Adrenal gland (tissue), 19 donors: ENCODE measurements at places on chromosomes 5 and 9. TPM values are rescaled to one million over a fixed set of nuclear protein-coding genes. Genes with fewer than 3 reads are reported as not detected.

DNA sequence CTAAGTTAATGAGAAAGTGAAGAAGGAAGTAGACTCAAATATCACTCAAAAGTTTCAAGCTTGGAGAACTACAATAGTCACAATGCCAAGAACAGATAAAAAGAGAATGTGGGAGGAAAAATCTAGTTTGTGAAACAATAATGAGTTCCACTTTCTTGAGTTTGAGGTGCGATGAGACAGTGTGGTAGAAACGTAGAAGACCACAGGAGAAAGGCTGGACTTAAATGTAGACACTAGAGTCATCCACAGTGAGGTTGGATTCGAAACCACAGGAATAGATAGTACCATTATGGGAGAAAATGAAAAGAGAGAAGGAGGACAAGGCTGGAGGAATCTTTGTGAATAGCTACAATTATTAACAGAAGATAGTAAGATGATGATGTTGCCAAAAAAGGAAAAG is 141.1 kb upstream of the LRRTM2 start:
- no peaks in the 10 kb centered on the region for H3K36me3 ChIP-seq
- H3K27ac ChIP-seq, result no peak overlapping the region
- no peak for DNase-seq
- H3K27me3 ChIP-seq, result no peaks in the 10 kb centered on the region
- peaks cover 12% of the 10 kb centered on the region for H3K4me1 ChIP-seq

CERCAM gene
- 15.7 TPM for total RNA-seq

DNA sequence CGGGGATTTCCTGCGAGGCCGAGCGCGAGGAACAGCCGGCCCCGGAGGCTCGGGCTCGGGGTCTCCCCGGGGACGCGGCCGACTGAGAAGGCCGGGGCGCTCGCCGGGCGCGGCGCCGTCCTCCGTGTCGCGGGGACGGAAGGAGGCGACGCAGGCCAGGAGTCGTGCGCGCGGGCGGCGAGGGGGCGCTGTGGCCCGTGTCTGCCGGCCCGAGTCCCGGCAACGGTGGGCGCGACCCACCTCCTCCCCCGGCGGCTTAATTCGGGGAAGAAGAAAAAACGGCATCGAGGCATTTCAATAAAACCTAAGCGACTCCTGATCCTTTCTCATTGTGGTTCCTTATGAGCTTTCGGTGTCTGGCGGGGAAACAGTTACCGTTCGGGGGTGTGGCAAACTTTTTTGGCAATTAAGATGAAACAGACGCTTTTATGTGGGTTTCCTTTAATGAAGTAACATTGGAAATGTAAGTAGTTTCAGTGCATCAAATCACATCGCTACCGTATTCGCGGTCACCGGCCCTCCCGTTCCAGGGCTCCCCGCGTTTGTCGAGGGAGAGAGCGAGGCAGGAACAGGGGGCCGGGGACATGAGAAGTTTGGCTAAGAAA is 3.7 kb upstream of the IRX2 start:
- H3K36me3 ChIP-seq, result no peaks in the 10 kb centered on the region
- peaks cover 94% of the 10 kb centered on the region for H3K27me3 ChIP-seq
- no peak overlapping the region for H3K4me3 ChIP-seq
- H3K27ac ChIP-seq, result no peak overlapping the region
- no peak for DNase-seq
- H3K4me1 ChIP-seq, result no peaks in the 10 kb centered on the region

DNA sequence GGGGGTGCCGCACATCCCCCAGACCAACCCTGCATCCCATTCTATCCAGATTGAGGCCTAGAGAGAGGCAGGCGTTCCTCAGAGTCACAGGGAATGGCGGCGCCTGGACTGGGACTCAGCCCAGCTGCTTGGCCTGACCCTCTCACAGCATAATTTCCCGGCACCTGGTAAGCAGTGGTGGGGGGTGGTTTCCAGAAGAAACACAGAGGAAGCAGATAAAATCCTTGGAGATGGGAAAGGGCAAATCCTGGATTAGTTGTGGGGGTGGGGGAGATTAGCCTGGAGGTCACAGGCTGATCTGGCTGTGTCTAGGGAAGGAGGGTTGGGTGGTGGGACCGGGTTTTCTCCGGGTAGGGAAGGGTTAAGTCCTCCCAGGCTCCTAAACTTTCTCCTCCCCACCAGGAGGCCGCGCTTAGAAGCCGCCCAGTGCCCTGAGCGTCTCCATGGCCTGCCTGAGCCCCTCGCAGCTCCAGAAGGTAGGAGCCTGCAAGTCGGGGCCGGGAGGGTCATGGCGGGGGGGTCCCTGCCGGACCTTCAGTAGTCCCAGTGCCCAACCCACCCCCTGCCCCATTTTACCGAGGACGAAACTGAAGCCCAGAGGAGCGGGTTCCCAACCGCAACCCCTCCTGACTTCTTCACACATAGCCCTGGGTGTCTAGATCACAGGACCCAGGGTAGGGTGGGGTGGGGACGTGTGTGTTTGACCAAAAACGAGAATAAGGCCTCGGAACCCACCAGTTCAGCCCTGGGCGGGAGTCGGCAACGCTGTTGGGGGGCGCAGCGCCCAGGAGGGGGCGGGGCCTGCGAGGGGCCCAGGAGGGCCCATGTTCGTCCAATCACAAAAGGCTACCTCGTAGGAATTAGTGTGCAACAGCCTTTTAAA is 1.3 kb downstream of the PHYHD1 start:
- H3K27ac ChIP-seq, result peak overlapping the region; percentile 41
- no peaks in the 10 kb centered on the region for H3K27me3 ChIP-seq
- H3K4me1 ChIP-seq, result peaks cover 40% of the 10 kb centered on the region
- peak; percentile 52 for DNase-seq

DNA sequence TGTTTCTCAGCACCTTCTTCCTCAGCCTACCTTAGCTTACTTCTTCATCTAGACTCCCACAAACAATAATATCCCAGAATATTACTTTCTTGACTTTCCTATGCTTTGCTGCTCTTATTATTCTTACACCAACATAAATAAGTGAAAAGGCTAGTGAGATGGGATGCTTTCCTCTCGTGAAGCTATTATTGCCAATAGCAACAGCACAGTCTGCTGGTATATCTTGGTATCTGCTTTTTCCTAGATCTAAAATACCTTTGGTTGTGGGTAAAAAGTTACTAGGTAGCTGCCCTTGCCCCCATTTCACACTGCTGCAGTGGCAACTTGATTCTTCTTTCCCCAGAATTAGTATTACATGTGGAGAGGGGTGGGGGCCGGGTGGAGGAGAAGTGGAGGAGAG is 26.1 kb upstream of the GLIPR2 start:
- no peak overlapping the region for H3K27ac ChIP-seq
- H3K4me1 ChIP-seq, result no peaks in the 10 kb centered on the region
- H3K4me3 ChIP-seq, result no peak overlapping the region
- no peaks in the 10 kb centered on the region for H3K27me3 ChIP-seq
- no peaks in the 10 kb centered on the region for H3K36me3 ChIP-seq

- peaks cover 4% of the 10 kb centered on the region for H3K27me3 ChIP-seq
- no peaks in the 10 kb centered on the region for H3K4me1 ChIP-seq
- H3K27ac ChIP-seq, result no peak overlapping the region
- H3K36me3 ChIP-seq, result no peaks in the 10 kb centered on the region
- DNase-seq, result no peak
- no peak overlapping the region for H3K4me3 ChIP-seq
Measured at GRCh38 chr9:115006660-115007059, 76.3 kb upstream of the TNFSF8 start.
